ENCODE measurements at places on chromosomes 1 and 21. TPM values are rescaled to one million over a fixed set of nuclear protein-coding genes. Genes with fewer than 3 reads are reported as not detected.

PTPN7 gene
- total RNA-seq = not detected

TTC39A gene
- 12.3 TPM for total RNA-seq

PDPN gene
- 0.47 TPM for total RNA-seq

VWA1 gene
- total RNA-seq = 74.5 TPM

AKR7A3 gene
- total RNA-seq = 0.40 TPM

MANEAL gene
- 47.6 TPM for total RNA-seq

CYP4A11 gene
- not detected for total RNA-seq

WNT2B gene
- total RNA-seq = 0.46 TPM

ADGRL4 gene
- total RNA-seq = not detected

CELA2A gene
- total RNA-seq = not detected

CHIA gene
- total RNA-seq = not detected

SFN gene
- total RNA-seq = 411 TPM

LGALS8 gene
- total RNA-seq = 45.7 TPM

OR2M2 gene
- not detected for total RNA-seq

SPRR2B gene
- not detected for total RNA-seq

LYPD8 gene
- not detected for total RNA-seq

CDCA8 gene
- 31.8 TPM for total RNA-seq

C1orf141 gene
- total RNA-seq = not detected

GPR3 gene
- 4.7 TPM for total RNA-seq

SLC6A17 gene
- total RNA-seq = not detected

AMY2B gene
- total RNA-seq = 0.98 TPM

NRIP1 gene
- total RNA-seq = 69.2 TPM

COL8A2 gene
- 0.58 TPM for total RNA-seq

SMCP gene
- total RNA-seq = not detected

IGSF5 gene
- not detected for total RNA-seq

PTPRC gene
- total RNA-seq = 0.11 TPM

CLDN19 gene
- total RNA-seq = not detected

CLDN17 gene
- not detected for total RNA-seq

EVA1C gene
- total RNA-seq = 16.1 TPM

ADAMTS4 gene
- 0.52 TPM for total RNA-seq

LAX1 gene
- not detected for total RNA-seq

TEX38 gene
- total RNA-seq = not detected

PADI3 gene
- not detected for total RNA-seq

TAF5L gene
- 24.2 TPM for total RNA-seq

A3GALT2 gene
- not detected for total RNA-seq

NBPF4 gene
- total RNA-seq = 0.07 TPM

PEX11B gene
- 27.4 TPM for total RNA-seq

CACNA1S gene
- not detected for total RNA-seq

CFHR4 gene
- total RNA-seq = not detected

RNU1-2 gene
- under 0.01 TPM for total RNA-seq

LPAR3 gene
- total RNA-seq = 13.0 TPM

MRPL24 gene
- 232 TPM for total RNA-seq

SLC25A34 gene
- 2.6 TPM for total RNA-seq

RGS5 gene
- 5.0 TPM for total RNA-seq

IFNLR1 gene
- 8.9 TPM for total RNA-seq

KCNJ9 gene
- not detected for total RNA-seq

MEX3A gene
- total RNA-seq = 12.9 TPM

Data from PC-3 (cell line).